ENCODE measurements at places on chromosomes 2 and 18.

GRCh38 chr2:11175293-11175795 lies 20.1 kb downstream of the SLC66A3 start:
- DNase-seq, result no peak

- no peak for DNase-seq
These were observed 144.0 kb downstream of the TNS1 start for GRCh38 chr2:217858519-217859491.

DNA sequence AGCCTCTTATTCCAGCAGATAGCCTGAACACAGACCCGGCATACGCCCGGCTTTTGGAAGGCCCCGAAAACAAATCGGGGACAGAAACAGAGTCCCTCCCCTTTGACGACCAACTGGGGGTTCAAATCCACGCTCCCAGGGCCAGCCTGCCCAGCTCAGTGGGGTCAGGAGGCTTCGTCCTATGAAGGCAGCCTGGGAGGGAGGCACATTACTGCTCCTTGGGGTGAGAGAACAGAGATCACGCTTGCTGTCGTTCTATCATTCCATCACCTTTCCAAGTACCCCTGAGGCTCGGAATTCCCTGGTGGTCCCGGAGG lies 208.8 kb upstream of the SALL3 start:
- DNase-seq, result no peak

- DNase-seq, result no peak
These were observed 14.4 kb downstream of the HYCC2 start for GRCh38 chr2:201057087-201057521.

DNA sequence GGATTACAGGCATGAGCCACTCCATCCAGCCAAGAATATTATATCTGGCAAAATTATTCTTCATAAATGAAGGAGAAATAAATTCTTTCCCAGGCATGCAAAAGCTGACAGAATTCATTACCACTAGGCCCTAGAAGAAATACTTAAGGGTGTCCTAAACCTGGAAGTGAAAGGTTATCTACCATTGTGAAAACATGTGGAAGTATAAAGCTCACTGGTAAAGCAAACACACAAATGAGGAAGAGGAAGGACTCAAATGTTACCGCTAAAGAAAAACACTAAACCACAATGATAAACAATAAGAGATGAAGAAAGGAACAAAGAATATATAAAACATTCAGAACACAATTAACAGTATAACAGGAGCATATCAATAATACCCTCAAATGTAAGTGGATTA lies 171.8 kb downstream of the CAMKMT start:
- no peak for DNase-seq

DNA sequence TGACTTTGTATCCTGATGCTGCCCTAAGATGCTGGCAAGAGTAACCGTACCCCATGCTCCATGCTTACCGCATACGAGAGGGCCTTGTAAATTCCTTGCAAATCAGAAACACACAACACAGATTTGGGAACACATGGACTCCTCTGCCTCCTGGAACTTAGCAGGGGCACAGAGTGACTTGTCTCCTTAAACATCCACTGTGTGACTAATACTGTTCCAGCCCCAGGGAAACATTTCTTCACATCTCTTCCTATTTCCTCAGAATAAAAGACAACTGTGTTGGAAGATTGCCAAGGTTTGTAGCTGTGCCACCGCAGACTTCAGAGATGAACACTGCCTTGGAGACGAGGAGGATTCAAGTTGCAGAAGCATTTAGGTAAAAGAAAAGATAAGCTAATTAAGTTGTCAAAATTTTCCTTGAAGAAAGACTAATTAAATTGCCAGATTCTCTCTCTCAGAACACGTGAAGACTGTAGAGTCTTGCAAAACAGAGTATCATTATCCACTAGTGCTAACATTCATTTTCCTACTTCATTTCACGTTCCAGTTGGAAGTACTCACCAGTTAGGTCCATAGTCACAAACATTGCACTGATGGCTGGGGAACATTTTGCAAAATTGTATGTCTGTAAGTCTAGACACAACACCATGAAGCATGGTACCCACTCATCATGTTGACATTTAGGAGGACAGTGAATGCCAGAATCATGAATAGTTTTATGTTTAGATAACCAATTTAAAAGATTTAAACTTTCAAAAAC lies 188.8 kb downstream of the TSN start:
- DNase-seq, result no peak
